ENCODE measurements at places on chromosomes 7 and 10.

- DNase-seq = no peak
Measured at GRCh38 chr10:93475871-93476270, 6.3 kb downstream of the MYOF start.

GRCh38 chr7:112383671-112384417 lies 66.4 kb upstream of the IFRD1 start:
- DNase-seq = no peak

DNA sequence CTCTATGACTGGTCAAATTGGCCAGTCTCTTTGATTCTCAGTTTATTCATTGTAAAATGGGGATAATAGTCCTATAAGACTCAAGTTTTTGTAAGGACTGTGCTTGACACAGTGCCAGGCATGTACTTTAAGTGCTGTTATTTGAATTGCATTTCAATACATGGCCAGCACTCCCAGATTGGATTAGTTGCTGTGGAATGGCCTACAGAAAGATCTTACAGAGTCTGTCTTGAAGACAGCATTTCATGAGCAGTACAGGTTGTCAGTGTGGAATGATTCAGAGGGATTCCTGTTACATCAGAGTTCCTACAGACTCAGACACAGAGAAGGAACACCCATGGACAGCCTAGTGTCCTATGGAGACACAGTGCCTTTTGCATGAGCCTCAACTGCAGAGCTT lies 238.1 kb upstream of the BMPER start:
- DNase-seq = no peak

- DNase-seq = no peak
Measured at GRCh38 chr10:51649064-51649463, 50.3 kb downstream of the CSTF2T start.

- DNase-seq = no peak
Measured at GRCh38 chr10:97752956-97753355, 16.0 kb downstream of the ZFYVE27 start.

GRCh38 chr7:39016609-39017008 lies 38.9 kb downstream of the POU6F2 start:
- no peak for DNase-seq

Measured in NCI-H1417 treated with DMSO at 0.1 percent for 48 hours (cell line).